MM.1S (cell line): ENCODE measurements at places on chromosomes 2 and 18.

GRCh38 chr18:657311-658000 lies at the start of gene TYMS:
TSS of gene TYMS (plus strand) at chr18:657653. CDS start at chr18:657743, 90 bp downstream.
- DNase-seq: peak; percentile 82

GRCh38 chr18:78419171-78419570 lies 560.4 kb upstream of the SALL3 start:
- no peak for DNase-seq

- DNase-seq: no peak
Observed at GRCh38 chr2:70255637-70256314, 2.2 kb upstream of the PCYOX1 start.

GRCh38 chr2:136115183-136115761 lies 2.7 kb downstream of the CXCR4 start:
- DNase-seq: no peak

GRCh38 chr2:158755310-158756087 lies 39.6 kb upstream of the DAPL1 start:
- no peak for DNase-seq

DNA sequence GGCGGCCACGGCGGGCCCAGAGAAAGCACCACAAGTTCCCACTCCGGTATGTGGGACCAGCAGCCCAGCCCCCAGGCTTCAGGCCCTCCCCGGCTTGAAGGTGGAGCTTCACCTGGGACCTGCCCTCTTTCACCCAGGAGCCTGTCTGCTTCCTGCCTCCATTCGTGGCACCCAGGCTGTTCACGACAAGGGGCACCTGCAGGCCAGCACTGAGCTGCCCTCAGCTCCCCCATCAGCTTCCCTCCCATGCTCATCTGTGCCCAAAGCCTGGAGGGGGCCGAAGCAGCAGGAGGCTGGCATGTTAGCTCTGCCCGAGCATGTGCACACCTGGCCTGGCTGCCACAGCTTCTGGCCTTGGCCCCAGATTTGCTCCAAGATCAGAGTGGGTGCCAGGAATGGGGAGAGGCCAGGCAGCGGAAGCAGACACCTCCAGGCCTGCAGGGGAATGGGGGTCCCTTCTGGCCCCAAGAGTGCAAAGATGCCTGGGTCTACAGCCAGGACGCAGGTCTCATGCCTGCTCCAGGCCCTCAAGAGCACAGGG lies 312.4 kb upstream of the SYT4 start:
- no peak for DNase-seq

DNA sequence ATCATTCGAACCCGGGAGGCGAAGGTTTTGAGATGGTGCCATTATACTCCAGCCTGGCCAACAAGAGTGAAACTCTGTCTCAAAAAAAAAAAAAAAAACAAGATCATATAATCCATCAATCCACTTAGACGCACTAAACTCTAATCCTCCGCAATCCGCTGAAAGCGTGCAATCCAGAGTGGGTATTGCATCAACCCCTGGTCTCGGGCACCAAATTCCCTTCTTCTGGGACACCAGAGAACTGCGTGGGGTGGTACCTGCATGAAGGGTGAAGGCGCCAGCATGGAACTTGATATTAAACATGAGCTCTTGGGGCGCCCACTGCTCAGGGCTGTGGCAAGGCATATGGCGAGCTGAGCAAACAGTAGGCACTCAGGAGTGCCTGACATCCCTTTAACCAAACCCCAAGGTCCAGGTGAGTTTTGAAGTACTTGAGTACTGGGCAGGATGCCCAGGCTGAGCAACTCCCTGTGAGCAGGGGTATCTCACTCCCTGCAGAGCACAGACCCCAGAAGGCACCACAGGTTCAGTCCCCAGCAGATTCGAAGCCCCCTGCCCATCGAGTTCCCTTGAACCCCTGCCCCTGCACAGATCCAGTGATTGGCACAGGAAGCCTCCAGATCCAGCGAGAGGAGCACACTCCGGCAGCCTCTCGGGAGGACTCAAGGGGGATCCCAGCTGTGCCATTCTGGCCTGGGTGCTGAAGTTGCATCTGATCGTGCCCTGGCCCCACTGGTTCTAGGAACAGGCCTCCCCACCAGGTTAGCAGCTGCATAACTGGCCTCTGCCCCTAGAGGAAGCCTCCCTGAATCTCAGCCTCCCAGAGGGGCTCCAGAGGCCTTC lies 8.0 kb downstream of the ALPI start:
- no peak for DNase-seq

GRCh38 chr2:191301971-191302370 lies 56.8 kb downstream of the MYO1B start:
- no peak for DNase-seq

- DNase-seq: no peak
Observed at GRCh38 chr2:60936757-60937156, 55.4 kb downstream of the REL start.

- no peak for DNase-seq
Observed at GRCh38 chr2:188527141-188527540, 235.5 kb downstream of the GULP1 start.

- DNase-seq: no peak
Observed at GRCh38 chr2:49261781-49262180, 107.5 kb upstream of the FSHR start.

- DNase-seq: no peak
Observed at GRCh38 chr18:79429785-79430281, 34.1 kb downstream of the NFATC1 start.

- DNase-seq: no peak
Observed at GRCh38 chr2:184877909-184878308, 279.6 kb downstream of the ZNF804A start.

- no peak for DNase-seq
Observed at GRCh38 chr2:82998781-82999180, 1460.3 kb downstream of the SUCLG1 start.

- peak; percentile 72 for DNase-seq
Observed at GRCh38 chr2:14944562-14945346, 312.2 kb downstream of the LRATD1 start.

DNA sequence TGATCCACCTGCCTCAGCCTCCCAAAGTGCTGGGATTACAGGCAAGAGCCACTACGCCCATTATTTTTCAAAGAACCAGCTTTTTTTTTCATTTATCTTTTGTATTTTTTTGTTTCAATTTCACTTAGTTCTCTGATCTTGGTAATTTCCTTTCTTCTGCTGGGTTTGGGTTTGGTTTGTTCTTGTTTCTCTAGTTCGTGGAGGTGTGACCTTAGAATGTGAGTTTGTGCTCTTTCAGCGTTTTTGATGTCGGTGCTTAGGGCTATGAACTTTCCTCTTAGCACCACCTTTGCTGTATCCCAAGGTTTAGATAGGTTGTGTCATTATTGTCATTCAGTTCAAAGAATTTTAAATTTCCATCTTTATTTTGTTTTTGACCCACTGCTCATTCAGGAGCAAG lies 86.7 kb upstream of the MSTN start:
- no peak for DNase-seq

DNA sequence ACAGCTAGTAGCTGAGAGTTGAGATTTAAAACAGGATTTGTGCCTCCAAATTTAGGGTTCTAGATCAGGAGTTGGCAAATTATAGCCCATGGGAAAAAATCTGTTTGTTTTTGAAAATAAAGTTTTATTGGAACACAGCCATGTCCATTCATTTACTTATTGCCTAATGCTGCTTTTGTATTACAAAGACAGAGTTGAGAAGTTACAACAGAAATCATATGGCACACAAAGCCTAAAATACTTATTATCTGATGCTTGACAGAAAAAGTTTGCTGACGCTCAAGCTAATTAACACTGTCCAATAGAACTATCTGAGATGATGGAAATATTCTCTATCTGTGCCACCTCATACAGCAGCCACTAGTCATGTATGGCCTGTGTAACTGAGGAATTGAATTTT lies 229.1 kb upstream of the RASGRP3 start:
- DNase-seq: no peak

GRCh38 chr2:48048476-48049171 lies 142.3 kb upstream of the FBXO11 start:
- DNase-seq: no peak

DNA sequence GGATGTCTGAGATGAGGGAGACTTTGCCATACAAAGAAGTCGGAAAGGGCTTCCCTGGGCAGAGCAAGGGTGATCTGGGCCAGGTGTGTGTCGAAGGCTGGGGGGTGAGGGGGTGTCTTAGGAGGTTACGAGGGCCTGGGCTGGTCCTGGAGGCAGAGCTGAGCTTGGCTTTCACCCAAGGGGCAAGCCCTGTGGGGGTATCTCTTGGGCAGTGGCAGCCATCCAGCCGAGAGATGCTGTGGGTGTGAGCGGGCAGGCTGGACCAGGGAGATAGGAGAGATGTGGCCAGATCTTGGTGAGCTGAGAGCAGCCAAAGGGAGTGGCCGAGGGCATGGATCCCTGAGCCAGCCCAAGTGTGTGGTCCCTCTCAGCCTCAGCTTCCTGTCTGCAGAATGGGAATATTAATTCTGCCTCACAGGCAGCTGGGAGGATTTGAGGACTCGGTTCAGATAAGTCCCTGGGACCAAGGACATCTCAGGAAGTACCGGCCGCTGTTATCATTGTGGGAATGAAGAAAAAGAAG lies 33.0 kb downstream of the MAL start:
- no peak for DNase-seq

DNA sequence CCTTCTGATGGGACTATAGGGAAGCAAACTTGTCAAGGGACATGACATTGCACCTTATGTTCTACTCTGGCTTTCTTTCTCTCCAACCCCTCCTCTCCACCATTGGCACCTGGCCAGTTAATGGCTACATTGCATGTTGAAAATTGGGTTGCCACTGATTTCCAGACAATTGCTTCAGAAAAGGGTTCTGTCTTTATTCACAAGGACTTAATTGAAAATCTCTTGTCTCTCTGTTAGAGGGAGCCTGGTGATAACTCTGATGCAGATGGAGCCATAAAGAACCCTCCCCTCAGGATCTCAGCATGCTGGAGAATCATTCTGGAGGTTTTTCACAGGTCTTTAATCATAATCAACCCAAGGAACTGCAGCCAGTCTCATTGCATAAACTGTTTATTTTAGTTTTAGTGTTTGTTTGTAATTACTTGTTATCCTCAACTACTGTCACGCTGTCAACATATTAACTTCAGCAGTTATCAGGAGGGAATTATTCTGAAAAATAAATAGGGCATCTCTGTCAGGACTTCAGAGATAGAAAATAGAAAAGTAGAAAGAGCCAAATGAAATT lies 316.8 kb downstream of the RIT2 start:
- no peak for DNase-seq

DNA sequence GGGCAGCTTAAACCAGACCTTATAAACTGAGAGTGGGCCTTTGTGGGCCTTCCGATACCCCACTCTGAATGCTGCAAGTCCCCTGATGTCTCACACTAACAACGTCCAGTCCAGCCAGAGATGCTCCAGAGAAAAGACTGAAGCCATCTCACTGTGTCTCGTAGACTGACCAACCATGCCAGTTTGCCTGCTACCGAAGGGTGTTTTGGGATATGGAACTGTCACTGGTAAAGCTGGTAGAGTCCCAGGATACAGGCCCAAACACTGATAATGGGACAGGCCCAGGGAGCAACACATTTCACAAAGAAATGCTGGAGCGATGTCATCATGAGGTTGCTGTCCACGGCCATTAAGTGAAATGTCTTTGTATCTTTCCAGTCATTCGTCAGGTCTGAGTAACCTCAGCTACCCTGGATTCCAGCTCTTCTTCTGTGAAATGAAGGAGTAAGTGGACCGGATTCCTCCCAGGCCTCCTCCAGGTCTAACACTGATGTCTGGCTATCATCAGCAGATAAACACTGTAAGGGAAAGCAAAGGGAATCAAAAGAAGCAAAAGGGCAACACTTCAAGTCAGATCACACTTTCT lies 81.6 kb downstream of the SLC5A7 start:
- DNase-seq: no peak

- no peak for DNase-seq
Observed at GRCh38 chr2:866887-867286, 83.8 kb upstream of the SNTG2 start.

- DNase-seq: no peak
Observed at GRCh38 chr2:86498468-86499260, 57.5 kb downstream of the KDM3A start.

DNA sequence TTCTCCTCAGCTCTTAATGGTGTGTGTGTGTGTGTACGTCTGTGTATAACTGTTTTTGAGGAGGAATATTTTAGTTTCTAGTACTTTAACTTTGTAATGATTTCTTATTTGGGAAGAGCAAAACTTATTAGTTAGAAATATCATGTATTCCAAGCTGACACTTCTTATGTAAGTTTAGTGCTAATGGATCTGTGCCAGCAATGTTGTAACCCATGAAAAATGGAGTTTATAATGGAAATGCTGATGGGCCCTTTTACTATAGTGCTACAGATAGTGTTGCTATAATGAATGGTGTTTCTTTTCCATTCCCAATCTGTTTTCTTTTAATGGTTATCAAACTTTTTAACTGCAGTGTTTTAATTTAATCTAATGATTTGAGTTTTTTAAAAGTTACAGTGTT lies 49.8 kb upstream of the OTX1 start:
- no peak for DNase-seq

GRCh38 chr2:26574900-26575560 lies 66.1 kb downstream of the CIB4 start:
- DNase-seq: no peak

GRCh38 chr2:127011796-127012195 lies 95.2 kb downstream of the BIN1 start:
- DNase-seq: no peak

- no peak for DNase-seq
Observed at GRCh38 chr2:38438133-38438882, 61.2 kb upstream of the ATL2 start.

GRCh38 chr2:241516520-241516965 lies 8.2 kb upstream of the STK25 start:
- no peak for DNase-seq

DNA sequence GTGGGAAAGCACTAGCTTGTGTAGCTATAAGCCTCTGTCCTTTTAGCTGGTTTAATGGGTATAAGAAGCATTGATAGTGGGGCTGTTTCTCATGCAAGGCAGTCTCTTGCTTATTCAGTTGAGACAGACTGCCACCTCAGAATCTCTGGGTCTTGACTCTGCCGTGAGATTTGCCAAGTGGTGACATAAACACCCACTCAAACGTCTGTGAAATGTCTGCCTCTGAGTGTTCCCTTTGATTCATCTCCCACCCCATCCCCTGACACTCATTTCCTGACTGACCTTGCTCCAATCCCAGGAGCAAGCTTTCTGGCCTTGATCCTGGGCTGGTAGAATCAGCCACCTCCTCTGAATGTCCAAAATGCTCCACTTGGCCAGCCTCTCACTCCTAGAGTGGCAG lies 141.9 kb upstream of the RBMS1 start:
- DNase-seq: no peak

- DNase-seq: no peak
Observed at GRCh38 chr18:68722821-68723220, 7.9 kb upstream of the TMX3 start.

GRCh38 chr2:161085149-161085548 lies 75.1 kb upstream of the TANK start:
- DNase-seq: no peak

DNA sequence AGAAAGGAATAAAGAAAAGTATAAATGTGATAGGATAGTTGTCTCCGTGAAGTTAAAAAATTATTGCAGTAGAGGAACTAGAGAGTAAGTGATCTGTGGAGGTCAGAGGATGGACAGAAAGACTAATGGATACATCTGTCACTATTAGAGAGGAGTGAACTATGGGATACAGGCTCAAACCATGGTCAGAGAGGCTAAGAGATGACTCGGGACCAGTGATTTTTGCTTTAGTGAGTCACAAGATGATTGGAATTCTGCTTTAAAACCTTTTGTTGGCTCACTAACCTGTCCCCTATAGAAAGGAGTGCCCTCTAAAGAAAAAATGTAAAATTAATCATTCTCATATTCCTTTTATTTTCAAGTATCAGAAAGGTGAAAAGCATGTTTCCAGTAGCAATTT lies 30.3 kb downstream of the ALMS1 start:
- DNase-seq: no peak
